Stimulated activated naive B cell treated with anti-CD40 and anti-IgM and Interleukin-4, amounts not matched to agents 10 μg/mL and 1 μg/mL and 100 μg/mL, for 72 hours (primary cell): ENCODE measurements at places on chromosomes 4 and X.

DNA sequence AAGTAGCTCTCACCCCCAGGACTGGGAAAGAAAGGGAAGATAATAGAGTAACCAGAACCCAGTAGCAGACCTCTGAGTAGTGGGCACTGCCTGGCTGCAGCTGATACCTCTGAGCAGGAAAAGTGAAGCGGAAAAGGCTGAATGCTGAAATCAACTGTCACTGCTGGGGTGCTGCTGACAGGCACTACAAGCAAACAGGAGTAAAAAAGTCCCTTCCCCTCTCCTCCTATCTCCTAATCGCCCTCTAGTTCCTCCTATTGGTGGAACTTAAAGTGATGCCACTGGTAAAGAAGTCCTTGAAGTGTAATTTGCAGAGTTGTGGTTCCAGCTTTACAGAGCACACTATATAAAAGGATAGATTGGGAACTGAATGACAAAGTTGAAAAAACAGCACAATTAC is 32.8 kb upstream of the GLRB start:
- DNase-seq: no peak
- no peak overlapping the region for H3K27ac ChIP-seq
- H3K36me3 ChIP-seq: no peaks in the 10 kb centered on the region

GRCh38 chr4:127188847-127189246 is 443.9 kb upstream of the INTU start:
- no peaks in the 10 kb centered on the region for H3K4me1 ChIP-seq
- no peak overlapping the region for H3K27ac ChIP-seq
- no peaks in the 10 kb centered on the region for H3K27me3 ChIP-seq
- no peaks in the 10 kb centered on the region for H3K36me3 ChIP-seq
- no peak for DNase-seq
- no peak overlapping the region for H3K4me3 ChIP-seq

DNA sequence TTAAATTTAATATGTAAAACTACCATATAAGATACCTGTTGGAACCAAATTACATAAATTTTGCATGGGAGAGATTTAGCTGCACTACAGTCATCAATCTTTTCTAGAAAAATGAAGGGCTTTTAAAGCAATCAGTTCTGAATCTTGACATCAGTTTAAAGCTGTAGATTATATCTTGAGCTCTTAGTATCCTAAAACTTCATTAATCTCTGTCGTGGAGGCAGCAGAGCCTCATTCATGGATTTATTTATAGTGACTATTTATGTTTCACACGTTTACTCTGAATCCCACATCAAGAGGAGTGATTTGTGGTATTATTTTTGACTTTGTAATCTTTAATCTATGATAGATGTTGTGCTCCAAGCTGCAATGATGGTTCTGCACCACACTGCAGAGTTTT is 175.9 kb downstream of the PDGFC start:
- H3K27me3 ChIP-seq: no peaks in the 10 kb centered on the region
- H3K4me1 ChIP-seq: no peaks in the 10 kb centered on the region
- no peak for DNase-seq
- no peak overlapping the region for H3K4me3 ChIP-seq
- H3K27ac ChIP-seq: no peak overlapping the region

DNA sequence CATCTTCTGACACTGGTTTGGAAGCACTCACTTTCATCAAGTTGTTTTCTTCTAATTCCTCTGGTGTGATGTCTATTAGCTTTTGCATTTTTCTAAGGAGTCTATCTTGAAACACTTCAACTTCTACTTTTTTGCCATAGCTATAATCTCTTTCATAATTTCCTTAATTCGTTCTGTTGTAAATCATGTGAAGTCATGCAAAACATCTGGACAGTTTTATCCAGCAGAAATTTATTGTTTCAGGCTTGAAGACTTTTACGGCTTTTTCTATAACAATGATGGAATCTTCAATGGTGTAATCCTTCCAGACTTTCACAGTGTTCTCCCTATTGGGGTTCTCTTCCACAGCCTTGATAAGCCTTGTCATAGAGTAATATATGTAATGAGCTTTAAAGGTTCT is 74.9 kb upstream of the PABPC4L start:
- no peak for DNase-seq
- H3K4me1 ChIP-seq: no peaks in the 10 kb centered on the region
- H3K4me3 ChIP-seq: no peak overlapping the region
- H3K27me3 ChIP-seq: no peaks in the 10 kb centered on the region

- no peak overlapping the region for H3K4me3 ChIP-seq
- no peaks in the 10 kb centered on the region for H3K27me3 ChIP-seq
- peaks cover 2% of the 10 kb centered on the region for H3K4me1 ChIP-seq
- peak overlapping the region; percentile 51 for H3K27ac ChIP-seq
- H3K36me3 ChIP-seq: peaks cover 65% of the 10 kb centered on the region
- DNase-seq: no peak
Observed at GRCh38 chr4:10081218-10081606, 35.4 kb downstream of the WDR1 start.
